ENCODE measurements at places on chromosomes 6 and 20.

- DNase-seq = peak; percentile 60
Measured at GRCh38 chr6:31663961-31664789, 622 bp downstream of the GPANK1 start.

- no peak for DNase-seq
Measured at GRCh38 chr6:123276546-123276980, 280.5 kb downstream of the CLVS2 start.

DNA sequence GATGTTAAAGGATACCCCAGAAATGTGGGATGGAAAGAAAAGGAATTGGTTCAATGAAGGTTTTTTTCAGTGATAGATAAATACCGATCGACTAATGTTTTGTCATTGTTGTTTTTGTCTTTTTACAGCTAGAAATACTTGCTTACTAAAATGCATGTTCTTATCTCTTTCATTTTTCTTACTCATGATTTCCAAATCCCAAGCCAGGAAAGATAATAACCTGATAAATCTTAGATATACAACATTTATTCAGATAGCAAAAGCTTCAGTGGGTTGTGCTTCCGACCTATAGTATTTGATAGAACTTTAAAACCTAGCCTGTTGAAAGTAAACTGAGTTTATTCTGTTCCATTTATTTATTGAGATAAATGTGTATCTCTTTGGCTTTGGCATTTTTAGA is 187.5 kb downstream of the EDN1 start:
- no peak for DNase-seq

DNA sequence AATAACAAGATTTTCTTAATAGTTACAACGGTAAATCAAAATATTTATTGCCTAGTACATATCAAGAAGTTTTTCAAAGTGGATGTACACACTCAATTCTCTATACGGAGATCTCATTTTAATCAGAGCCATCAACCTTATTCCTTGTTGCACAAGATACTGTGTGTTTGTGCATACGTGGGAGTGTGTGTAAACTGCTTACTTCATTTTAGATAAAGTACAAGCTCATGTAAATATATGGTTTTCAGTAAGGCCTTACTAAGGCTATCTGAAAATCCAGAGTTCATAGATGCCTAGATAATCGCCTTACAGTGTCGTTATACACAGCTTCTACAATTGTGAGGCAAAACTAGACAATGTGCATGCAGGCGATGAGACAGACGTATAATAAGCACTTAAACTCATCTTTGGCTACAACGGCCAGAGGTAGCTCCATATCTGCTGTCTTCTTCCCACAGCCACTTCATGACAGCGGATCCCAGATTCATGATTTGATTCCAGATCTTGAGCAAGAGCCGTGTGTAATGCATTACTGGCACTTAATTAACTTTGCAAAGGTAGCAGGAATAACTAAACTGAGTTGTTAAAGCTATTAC is 2.5 kb downstream of the PERP start:
- DNase-seq = no peak

- no peak for DNase-seq
Measured at GRCh38 chr20:36378686-36379085, 72.5 kb downstream of the DLGAP4 start.

GRCh38 chr6:16413399-16413798 is 175.0 kb downstream of the GMPR start:
- no peak for DNase-seq

- DNase-seq = no peak
Measured at GRCh38 chr6:26044140-26045064, 42.8 kb upstream of the HFE start.

DNA sequence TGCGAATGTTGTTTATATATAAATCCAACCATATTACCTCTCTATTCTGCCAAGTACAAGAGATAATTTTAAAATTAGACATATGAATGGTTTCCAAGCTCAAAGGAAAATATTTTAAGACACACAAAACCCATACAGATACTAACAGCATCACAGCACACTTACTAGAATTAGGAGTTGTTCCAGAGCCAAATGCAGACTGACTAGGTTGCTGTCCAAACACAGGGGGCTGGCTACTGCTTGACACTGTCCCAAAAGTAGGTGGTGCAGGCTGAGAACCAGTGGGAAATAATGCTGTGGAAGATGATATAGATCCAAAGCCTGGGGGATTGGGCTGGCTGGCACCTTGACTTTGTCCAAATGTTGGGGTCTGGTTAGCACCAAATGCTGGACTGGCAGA is 24.3 kb downstream of the FAM8A1 start:
- DNase-seq = no peak

GRCh38 chr6:117432273-117432672 is 6.5 kb upstream of the ROS1 start:
- no peak for DNase-seq

- no peak for DNase-seq
Measured at GRCh38 chr6:146337376-146337775, 206.3 kb upstream of the RAB32 start.

DNA sequence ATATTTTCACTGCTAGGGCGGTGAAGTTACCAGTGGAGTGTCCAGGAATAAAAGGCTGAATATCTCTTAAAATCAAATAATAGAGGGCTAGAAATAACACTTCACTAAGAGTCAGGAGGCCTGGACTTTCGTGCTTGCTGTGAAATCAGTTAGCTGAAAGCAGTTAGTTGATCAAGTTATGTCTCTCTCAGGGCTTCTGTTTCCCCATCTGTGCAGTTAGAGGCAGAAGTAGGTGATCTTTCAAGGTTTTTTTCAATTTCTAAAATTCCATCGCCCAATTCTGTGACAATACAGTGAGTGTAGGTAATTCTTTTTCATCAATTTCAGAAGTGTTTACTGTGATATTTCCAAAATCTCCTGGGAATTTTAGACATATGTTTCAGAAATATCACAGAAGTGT is 72.5 kb upstream of the GLP1R start:
- no peak for DNase-seq

DNA sequence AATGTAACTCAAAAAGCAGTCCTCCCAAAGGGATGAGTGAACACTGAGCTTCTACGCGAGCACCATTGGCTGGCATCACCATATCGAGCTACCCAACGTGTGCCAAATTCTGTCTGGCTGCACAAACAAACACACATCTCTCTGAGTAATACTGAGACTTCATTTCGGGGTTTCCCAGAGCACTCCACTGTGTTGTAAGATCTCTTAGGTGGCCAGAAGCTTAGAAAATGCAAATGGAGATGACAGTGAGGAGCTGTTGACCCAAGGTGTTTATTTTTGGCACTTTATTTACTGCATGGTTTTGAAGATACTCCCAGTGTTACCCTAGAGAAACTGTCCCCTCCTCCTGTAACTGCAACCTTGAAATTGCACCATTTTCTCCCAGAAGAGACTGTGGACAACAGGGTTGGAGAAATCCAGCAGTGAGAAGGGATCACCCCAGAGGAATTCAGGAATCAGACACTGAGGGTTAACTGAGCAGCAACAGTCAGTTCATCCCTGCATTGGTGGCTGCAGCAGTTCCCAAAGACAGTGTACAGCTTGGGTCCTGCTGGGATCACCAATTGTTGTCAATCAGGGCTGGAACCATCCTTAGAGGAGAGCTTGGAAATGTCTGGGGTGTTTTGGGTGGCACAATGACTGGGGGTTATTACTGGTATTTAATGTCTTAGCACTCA is 1.0 kb upstream of the RIPOR2 start:
- DNase-seq = no peak

- no peak for DNase-seq
Measured at GRCh38 chr20:63955281-63955826, 862 bp downstream of the UCKL1 start.

DNA sequence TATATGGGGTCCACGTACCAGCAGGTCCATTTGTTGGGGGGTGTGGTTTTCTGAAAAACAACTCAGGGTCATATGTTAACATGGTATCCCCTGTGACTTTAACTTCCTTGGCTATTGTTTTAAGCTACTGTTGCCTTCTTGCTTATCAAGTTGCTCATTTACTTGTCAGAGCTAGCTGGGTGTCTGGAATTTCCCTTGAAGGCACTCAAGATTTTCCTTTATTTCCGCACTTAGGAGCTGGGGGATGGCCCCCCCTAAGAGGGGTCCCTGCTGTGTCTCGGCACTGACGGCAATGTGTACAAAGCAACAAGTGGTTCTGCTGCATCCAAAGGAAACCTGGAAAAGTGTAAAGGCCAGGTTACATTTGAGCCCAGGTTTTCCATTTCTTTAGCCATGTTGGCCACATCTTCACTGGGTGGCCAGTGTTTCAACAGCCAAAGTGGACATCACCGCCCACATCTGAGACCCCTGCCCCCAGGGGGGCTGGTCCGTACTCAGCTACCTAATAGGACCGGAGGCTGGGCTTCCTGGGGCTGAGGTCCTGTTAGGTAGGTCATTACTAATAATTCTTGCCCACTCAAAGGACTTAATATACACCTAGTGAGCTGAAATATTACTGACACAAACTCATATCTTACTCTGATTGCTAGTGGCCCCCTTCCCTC is 24.8 kb upstream of the SYNDIG1 start:
- DNase-seq = no peak

- DNase-seq = no peak
Measured at GRCh38 chr20:52801628-52802006, 170.5 kb upstream of the TSHZ2 start.

- no peak for DNase-seq
Measured at GRCh38 chr6:42509256-42509655, 54.6 kb upstream of the UBR2 start.

GRCh38 chr6:149925253-149925973 is 2.5 kb upstream of the RAET1G start:
- DNase-seq = no peak

GRCh38 chr6:142886431-142887170 is 58.4 kb downstream of the HIVEP2 start:
- no peak for DNase-seq

GRCh38 chr6:113651120-113651519 is 206.0 kb upstream of the MARCKS start:
- DNase-seq = no peak

DNA sequence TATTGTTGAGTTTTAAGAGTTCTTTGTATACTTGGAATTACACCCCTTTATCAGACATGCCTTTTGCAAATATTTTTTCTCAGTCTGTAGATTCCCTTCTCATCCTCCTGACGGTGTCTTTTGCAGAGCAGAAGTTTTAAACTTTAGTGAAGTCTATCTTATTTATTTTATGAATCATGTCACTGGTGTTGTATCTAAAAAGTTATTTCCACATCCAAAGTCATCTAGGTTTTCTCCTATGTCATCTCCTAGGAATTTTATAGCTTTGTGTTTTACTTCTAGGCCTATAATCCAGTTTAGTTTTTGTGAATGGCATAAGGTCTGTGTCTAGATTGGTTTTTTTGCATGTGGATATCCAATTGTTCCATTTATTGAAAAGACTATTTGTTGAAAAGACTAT is 271.3 kb downstream of the KIF16B start:
- no peak for DNase-seq

- no peak for DNase-seq
Measured at GRCh38 chr6:34490390-34491090, 24.7 kb downstream of the PACSIN1 start.

- no peak for DNase-seq
Measured at GRCh38 chr6:138500867-138501446, 1.7 kb upstream of the NHSL1 start.

- no peak for DNase-seq
Measured at GRCh38 chr6:138716971-138717665, 56.5 kb upstream of the CCDC28A start.

- DNase-seq = no peak
Measured at GRCh38 chr20:62830821-62831220, 14.0 kb downstream of the COL9A3 start.

DNA sequence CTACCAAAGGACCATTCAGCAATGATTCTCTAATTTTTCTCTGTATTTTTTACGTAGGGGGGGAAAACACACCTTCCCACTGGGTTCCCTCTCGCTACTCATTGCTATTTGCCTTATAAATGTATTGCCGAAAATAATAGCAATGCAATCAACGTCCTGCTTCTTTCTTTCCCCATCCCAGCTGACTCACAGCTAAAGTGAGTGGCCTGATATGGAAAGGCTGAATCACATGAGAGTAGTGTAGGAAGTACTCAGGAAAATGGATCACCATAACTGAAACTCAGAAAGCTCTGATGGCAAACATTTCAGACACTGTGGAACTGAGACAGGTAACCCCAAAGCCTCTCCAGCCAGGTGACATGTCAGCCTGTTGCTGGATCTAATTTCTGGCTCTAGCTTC is 49.3 kb upstream of the SRPK1 start:
- DNase-seq = peak; percentile 45

DNA sequence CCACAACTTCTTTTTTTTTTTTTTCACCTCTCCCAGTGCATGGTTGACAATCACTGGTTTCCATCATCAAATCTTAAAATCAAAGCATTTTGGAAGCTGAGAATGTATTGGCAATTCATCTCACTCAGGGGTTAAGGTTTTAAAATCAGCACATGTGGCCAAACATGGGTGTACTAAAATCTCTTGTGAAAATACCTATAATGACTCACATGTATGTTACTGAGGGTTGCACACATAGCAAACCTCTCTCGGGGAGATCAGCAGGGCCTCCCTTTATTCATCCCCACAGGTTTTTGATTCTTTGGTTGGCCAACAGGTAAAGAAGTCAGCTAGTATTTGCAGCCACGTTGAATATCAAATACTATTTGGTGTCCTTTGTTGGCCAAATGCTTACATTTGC is 44.3 kb upstream of the OCSTAMP start:
- no peak for DNase-seq

DNA sequence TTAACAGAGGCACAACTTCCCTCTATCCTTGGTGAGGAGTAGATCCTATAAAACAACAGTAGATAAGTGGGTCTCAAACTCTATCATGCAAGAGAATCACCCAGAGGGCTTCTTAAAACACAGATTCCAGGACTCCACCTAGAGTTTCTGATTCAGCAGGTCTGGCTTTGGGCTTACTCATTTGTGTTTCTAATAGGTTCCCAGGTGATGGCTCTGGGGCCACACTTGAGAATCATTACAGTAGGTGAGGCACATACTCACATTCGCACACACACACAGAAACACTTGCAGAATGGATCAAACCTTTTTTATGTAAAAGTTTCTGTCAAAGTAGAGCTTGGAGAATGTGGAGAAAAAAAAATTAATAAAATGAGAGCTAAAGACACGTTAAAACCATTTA is 52.4 kb downstream of the TMEM242 start:
- DNase-seq = no peak

- no peak for DNase-seq
Measured at GRCh38 chr6:31750411-31751022, 10.7 kb downstream of the MSH5 start.

DNA sequence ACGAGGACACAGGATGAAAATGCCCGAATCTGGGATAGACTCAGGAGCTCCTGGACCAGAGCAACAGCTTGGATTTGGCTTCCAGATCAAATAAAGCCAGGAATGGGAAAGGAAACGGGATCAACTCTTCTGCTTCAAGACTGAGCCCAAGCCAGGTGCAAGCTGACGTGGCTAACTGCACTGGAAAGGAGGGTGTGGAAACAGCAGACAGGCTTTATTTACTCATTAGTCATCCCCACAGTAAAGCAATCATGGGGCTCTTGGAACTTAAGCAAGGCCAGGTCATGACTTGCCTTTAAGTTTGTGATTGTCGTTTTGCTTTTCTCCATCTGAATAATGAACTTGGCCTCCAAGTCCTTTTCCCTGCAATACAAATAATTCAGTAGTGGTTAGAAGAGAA is 45.2 kb downstream of the KIF16B start:
- DNase-seq = peak; percentile 75
